Left lung (tissue), 14 donors: ENCODE measurements at places on chromosomes 4 and X. TPM values are rescaled to one million over a fixed set of nuclear protein-coding genes. Genes with fewer than 3 reads are reported as not detected.
A peak's percentile ranks its signal among the peaks of the same experiment; 100 is the strongest.

GRCh38 chr4:85884251-85884650 lies 409.3 kb downstream of the ARHGAP24 start:
- DNase-seq = no peak

- no peak for DNase-seq
Measured at GRCh38 chrX:71052721-71053120, 15.4 kb downstream of the SNX12 start.

DNA sequence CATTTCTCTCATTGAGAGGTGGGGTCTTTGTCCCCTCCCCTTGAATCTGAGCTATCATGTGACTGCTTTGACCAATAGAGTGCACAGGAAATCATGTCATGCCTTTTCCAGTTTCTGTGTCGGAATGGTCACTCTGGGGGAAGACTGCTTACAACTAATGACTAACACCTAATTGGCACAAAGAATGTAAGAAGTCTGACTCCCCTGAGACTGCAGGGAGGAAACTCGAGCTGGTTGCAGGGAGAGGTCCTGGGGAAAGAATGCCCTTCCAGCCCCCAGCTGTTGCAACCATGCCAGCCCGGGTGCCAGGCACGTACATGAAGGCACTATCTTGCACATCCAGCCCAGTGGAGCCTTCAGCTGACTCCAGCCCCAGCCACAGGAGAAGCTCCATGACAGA lies 254.2 kb downstream of the DHX15 start:
- no peak for DNase-seq

GRCh38 chr4:72319601-72320021 lies 249.4 kb downstream of the ADAMTS3 start:
- DNase-seq = no peak

GRCh38 chrX:120000490-120001246 lies 57.1 kb upstream of the NKAP start:
- DNase-seq = no peak

DNA sequence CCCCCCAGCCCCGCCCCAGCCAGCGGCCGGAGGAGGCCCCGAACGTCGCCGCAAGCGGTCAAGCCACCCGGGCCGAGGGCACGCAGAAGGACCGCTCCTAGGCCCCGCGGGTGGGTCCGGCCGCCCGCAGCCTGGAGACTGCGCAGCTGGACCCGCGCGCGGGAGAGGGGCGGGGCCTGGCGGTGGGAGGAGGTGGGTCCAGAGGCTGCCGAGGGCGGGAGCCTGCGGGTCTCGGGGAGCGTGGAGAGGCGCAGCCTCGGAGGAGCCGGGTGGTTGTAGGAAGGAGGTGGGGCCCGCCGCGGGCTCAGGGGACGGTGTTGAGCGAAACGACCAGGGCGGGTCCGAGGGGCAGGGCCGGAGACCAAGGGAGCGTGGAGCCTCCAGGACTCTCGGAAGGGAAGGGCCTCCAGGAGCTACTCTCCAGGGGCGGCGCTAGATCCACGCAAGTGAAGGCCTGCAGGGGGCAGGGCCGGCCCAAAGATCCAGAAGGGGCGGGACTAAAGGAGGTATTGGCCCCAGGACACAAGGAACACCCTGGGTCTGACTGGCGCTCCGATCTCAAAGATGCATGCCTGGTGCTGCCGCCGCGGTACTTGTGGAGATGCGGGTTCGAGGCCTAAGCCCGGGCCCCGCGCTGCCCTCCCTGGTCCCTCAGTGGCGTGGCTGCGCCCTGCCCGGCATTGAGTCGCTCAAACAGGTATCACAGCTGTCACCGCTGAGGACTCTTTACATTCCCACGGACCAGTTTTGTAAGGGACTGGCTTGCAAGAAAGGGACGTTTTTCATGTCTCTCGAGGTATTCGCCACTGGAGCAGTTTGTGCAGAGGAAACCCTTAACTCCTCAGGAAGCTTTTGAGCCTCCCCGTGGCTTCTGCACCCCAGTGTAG lies 5.9 kb downstream of the TIMM17B start:
- peak; percentile 85 for DNase-seq

- DNase-seq = no peak
Measured at GRCh38 chrX:39439906-39440798, 638.9 kb downstream of the MID1IP1 start.

- no peak for DNase-seq
Measured at GRCh38 chr4:26071688-26072087, 157.7 kb downstream of the SMIM20 start.

GRCh38 chrX:131985526-131986049 lies 37.5 kb upstream of the STK26 start:
- DNase-seq = no peak

DNA sequence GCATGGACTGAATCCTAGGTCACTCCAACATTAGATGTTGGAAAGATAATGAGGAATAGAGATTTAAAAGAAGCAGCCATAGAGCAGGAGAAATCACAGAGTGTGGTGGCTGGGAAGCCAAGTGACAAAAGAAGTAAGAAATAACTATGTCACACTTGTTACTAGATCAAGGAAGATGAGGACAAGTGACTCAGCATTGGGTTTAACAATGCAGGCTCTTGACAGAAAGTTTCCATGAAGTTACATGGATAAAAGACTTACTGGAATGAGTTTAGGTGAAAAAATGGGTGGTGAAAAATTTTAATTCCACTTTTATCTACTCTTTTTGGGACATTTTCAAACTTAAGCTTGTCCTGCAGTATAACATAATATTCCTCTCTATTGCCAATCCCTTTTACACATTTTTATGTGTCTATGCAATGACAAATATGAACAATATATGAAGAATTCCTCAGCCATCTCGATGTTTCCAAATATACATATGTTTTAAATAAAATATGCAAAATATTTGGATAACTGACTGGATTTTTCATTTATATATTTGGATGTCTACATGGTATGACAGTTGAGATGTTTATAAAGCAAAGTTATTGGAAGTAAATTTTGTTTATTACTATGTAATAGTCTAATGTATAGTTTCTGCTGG lies 462.6 kb downstream of the IL15 start:
- no peak for DNase-seq

GRCh38 chr4:140568507-140569306 lies at the start of gene UCP1:
TSS of gene UCP1 (minus strand) at chr4:140568961. CDS start at chr4:140568729, 232 bp downstream.
- DNase-seq = no peak

Gene GABRB1
- 0.38 TPM for polyA plus RNA-seq

Gene YY2
- 4.5 TPM for polyA plus RNA-seq

Gene PRSS12
- polyA plus RNA-seq = 38.0 TPM
